Peyer's patch (tissue), 4 donors: ENCODE measurements at places on chromosomes 13 and 19.

- no peak for DNase-seq
Measured at GRCh38 chr19:39518458-39518857, 3.5 kb downstream of the SELENOV start.

GRCh38 chr19:42407085-42407815 is 17.2 kb upstream of the CNFN start:
- DNase-seq: no peak

DNA sequence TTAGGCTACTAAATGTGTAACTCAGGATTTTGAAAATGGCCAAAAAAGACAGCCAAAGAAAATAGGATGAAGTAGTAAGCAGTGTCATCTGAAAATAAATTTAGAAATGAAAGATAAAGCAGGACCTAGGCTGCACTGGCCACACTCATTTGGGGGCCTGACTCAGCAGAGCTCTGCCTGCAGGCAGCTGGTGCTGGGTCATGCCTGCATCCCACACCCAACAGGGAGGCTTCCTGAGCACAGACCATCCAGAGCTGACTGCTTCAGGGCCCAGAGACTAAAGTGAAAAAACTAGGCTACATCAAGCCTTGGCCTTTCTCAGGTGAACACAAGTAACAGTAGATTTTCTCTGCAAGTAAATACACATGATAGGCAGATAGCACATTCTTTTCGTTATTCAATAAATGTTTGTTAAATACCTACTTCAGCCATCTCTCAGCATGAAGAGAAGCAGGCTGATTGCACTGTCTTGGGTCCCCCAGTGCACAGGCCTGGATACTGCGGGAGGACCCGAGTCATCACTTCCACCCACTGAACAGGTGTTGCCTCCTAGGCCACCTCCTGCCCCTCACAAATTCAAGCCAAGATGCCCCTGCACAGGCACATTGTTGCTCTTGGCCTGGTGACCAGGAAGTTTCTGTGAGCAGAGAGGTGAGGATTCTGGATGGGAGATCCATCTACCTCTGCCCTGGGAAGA is 284.0 kb downstream of the OXGR1 start:
- DNase-seq: no peak

GRCh38 chr13:86922936-86923335 is 748.2 kb upstream of the SLITRK5 start:
- DNase-seq: no peak

DNA sequence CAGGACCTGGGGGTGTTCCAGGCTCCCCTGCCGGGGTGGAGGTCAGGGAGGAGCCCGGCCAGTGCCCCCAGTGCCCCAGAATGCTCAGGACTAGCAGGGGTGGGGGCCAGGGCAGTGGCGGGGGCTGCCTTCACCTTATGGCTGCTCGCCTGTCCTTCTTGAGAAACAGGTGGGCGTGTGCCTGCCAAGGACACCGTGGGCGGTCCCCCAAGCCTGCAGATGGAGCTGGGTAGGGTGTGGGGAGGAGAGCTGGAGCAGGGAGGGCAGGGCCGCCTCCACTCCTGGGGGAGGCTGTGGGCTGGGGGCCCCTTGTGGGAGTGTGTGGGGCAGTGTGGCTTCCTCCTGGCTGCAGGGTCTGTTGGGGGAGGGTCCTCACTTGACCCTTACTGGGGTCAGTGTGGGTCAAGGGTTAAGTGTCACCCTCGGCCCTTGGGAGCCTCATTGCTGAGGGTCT is 160.1 kb downstream of the KDM4B start:
- DNase-seq: no peak

DNA sequence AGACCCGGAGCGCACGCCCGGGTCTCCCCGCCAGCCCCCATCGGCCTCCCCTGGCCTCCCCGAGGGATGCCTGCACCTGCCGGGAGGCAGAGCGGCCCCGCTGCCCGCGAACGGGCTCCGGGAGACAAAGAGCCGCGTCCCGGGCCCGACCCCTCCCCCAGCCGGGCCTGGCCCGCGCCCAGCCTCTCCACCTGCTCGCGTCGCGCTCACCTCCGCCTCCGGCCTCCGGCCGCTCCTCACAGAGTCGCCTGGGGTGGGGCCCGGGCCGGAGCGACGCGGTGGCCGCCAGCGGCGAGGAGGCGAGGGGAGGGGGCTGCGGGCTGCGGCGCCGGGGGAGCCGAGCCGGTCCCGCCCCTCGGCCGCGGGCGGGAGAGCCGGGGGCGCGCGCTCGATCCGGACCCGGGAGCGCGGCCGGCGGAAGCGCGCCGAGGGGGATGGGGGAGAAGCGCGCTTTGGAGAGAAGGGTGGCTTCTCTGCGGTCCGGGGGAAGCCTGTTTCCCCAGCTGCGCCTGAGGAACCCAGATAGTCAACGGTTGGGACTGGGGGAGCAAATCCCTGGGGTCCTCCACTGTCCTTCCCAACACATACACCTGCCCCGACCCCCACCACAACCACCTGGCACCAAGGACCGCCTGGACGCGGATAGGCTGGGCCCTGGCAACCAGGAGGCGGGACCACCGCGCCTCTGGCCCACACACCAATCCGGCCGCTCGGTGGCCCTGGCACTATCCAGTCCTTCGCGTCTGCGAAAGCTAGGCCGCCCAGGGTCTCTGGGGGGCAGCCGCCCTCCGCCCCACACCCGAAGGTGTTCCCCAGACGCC is at the start of gene PRR36:
Gene PRR36 (minus strand): TSS at position 315 of the 821 bp plus-strand sequence. CDS start 701 bp downstream, outside the sequence.
- DNase-seq: no peak
